ENCODE measurements at places on chromosomes 13 and 19. TPM values are rescaled to one million over a fixed set of nuclear protein-coding genes. Genes with fewer than 3 reads are reported as not detected.

DNA sequence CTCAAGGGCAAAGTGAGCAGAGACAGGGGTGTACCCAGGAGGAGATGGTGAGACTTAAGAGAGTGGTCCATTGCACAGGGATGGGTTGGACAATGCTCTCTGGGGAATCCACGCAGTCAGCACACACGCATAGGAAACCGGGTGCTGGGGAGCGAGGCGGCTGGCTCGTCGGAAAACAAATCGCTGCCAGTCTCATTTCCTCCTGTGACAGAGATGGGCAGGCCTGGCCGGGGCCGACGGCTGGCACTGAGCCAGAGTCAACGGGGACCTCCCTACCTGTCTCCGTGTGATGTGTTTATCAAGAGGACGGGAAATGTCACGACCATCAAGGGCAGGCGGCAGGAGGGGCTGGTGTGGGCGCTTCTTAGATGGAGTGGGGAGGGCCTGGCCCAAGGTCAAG lies 27.3 kb downstream of the PTPRS start:
- DNase-seq = peak; percentile 30

- no peak for DNase-seq
Measured at GRCh38 chr19:31304831-31305312, 44.4 kb downstream of the TSHZ3 start.

DNA sequence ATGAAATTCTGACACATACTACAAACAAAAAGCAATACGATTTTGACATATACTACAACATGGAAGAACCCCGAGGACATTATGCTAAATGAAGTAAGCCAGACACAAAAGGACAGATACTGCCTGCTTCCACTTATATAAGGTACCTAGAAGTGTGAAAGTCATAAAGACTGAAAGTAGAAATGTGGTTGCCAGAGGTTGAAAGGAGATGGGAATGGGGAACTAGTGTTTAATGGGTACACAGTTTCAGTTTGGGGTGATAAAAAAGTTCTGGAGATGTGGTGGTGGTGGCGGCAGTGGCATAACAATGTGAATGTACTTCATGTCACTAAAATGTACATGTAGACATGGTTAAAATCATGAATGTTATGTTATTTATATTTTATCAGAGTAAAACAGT lies 12.1 kb upstream of the NDFIP2 start:
- DNase-seq = no peak

GRCh38 chr13:23919006-23919405 lies 21.7 kb upstream of the C1QTNF9B start:
- no peak for DNase-seq

GRCh38 chr13:112229992-112230872 lies 145.9 kb upstream of the SPACA7 start:
- DNase-seq = no peak

DNA sequence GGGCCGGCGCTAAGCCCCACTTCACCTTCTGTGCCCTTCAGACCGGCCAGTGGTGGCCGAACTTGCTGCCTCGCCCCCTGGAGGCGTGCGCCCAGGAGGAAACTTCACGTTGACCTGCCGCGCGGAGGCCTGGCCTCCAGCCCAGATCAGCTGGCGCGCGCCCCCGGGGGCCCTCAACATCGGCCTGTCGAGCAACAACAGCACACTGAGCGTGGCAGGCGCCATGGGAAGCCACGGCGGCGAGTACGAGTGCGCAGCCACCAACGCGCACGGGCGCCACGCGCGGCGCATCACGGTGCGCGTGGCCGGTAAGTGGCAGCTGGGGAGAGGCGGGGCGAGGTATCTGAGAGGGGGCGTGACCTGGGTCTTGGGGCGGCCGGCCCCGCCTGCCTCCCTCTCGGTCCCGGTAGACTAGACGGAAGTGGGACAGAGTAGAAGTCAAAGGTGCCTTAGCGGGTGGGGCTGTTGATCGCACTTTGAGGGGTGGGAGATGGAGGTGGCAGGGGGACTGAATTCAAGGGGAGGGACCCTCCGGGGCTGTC lies 5.6 kb downstream of the ICAM5 start:
- DNase-seq = no peak

- no peak for DNase-seq
Measured at GRCh38 chr13:43764349-43764748, 22.4 kb downstream of the ENOX1 start.

DNA sequence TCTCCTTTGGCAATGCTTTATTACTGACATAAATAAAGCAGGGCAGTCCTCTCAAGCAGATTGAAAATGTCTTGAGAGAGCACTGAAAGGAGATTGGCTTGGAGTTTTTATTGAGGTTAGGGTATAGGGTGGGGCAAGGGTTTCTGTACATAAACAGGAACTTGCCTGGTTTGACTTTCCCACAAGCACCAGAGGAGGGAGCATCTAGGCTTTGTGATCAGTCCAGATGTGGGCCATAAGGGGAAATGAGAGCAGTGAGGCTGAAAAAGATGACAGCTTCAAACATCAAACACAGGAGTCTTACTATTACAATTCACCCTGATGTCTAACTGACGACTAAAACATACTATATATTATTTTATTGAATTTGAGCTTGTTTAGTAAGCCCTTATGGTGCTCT lies 260.9 kb downstream of the MTUS2 start:
- DNase-seq = no peak

DNA sequence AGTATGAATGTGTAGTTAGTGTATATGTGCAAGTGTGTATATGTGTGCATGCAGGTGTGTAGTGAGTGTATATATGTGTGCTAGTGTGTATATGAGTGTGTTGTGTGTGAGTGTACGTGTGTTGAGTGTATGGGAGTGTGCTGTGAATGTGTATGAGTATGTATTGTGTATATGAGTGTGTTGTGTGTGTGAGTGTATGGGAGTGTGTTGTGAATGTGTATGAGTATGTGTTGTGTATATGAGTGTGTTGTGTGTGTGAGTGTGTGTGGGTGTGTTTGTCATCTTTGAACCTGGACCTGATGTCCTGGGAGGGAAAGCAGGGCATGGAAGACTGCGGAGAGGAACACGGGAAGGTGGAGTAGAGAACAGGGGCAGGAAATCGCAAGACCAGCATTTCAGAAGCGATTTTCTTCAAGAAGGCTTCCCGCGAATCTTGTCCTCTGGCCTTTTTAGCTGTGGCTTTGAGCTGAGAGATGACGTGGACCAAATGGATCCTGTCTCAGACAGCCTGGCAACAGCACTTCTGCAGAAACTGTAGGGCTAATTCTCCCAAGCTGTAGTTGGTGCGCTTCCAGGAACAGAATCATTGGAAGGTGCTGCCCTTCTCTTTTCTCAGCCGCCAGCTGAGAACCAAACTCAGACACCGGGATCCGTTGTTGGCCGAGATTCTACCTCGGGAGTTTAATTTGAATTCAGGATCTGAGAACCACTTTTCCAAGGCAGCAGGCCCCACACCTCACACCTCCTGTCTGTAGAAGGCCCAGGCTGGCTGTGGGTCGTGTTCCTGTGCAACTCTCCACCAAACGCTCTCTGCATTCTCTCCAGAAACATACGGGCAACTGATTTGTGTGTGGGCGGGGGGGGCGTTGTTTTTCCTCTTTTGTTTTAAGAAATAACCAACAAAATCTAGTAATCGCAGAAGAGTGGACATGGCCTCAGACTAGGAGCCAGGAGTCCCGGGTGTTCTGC lies 94.7 kb upstream of the RAP2A start:
- peak; percentile 48 for DNase-seq

GRCh38 chr13:43346427-43346826 lies 323.0 kb downstream of the DNAJC15 start:
- no peak for DNase-seq

- DNase-seq = no peak
Measured at GRCh38 chr19:16571822-16572331, 338 bp downstream of the SLC35E1 start.

DNA sequence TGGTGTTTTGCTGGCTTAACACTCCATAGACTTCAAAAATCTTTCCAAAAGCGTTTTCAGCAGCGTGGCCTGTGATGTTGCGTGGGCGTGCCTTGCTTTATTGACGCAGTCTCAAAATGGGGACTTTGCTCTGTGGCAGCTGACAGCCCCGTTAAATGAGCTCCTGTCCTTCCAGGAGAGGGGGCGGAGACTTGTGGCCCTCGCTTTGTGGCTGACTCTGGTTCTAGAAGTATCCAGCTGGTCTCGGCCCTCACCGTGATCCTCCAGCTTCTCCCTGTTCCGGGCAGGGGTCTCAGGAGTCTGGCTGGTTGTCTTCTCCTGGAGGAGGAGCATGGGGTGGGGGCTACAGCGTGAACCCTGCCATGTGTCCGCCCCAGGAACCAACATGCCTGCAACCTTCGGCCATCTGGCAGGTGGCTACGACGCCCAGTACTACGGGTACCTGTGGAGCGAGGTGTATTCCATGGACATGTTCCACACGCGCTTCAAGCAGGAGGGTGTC lies 8.4 kb upstream of the ZNF554 start:
- no peak for DNase-seq

DNA sequence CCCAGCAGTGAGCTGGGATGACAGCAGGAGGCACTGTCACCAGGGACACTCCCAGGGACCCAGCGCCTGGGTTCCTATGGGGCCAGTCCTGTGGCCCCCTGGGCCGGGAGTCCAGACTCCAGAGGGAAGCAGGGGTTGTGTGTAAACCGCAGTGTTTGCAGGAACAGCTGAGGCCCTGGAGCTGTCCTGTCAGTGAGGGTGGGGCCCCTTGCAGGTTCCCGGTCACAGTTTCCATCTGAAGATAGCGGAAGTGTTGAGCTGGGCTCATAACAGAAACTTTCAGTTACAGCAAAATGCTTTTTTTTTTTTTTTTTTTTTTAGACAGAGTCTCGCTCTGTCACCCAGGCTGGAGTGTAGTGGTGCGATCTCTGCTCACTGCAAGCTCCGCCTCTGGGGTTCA lies 17.7 kb upstream of the CSNK1G2 start:
- DNase-seq = no peak

DNA sequence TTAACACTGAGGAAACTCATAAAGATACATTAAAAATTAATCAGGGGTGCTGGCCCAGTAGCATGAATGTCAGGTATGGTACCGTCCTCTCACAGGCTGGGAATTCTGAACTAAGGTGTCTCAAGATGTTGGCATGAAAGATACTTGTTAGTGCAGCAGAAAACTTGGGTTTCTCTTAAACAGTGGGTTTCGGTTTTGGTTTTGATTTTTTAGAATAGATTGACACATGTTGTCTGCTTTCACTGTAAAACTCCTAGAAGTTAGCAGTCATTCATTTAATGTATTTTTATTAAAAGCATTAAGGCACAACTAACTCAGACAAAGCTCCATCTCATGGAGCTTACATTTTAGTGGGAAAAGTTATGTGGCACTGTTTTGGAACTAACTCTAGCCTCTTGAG lies 3.5 kb upstream of the OBI1 start:
- DNase-seq = no peak

GTF2F2 gene
- 25.8 TPM for polyA plus RNA-seq

CBLC gene
- 6.6 TPM for polyA plus RNA-seq

HPN gene
- polyA plus RNA-seq = 118 TPM

ADAMTSL5 gene
- polyA plus RNA-seq = 0.78 TPM

NCAN gene
- 0.13 TPM for polyA plus RNA-seq

KLK4 gene
- polyA plus RNA-seq = not detected

SPIB gene
- 1.3 TPM for polyA plus RNA-seq

TMEM38A gene
- 10.6 TPM for polyA plus RNA-seq

ZNF799 gene
- 7.6 TPM for polyA plus RNA-seq

S1PR2 gene
- polyA plus RNA-seq = 12.1 TPM

CABP5 gene
- not detected for polyA plus RNA-seq

PLK5 gene
- polyA plus RNA-seq = 0.20 TPM

PSG6 gene
- polyA plus RNA-seq = not detected

DACH1 gene
- polyA plus RNA-seq = 105 TPM

ZNF177 gene
- polyA plus RNA-seq = 9.7 TPM

ZNF471 gene
- polyA plus RNA-seq = 16.0 TPM

FFAR1 gene
- polyA plus RNA-seq = 0.70 TPM

MBD3L3 gene
- not detected for polyA plus RNA-seq
